T-helper 22 cell (primary cell): ENCODE measurements at places on chromosomes 13 and 19.
A peak's percentile ranks its signal among the peaks of the same experiment; 100 is the strongest.

DNA sequence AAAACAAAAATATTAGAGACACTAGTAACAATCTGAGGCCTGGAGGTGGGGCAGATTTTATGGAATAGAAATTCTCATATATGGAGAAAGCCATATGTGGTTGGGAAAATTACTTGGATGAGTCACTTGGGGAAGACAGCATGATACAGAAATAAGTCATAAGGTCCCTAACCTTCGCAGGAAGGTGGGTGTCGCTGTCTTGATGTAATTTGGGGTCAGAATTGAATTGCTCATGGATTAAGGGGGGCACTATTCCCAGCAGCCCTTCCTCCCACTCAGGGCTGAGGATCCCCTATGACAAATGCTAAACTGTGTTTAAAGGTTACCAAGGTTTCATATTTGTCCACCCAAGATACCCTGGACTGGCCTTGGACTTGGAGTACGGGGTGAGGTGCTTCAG is 5.0 kb downstream of the RDH8 start:
- DNase-seq, result no peak

GRCh38 chr13:49404703-49405020 is 39.2 kb downstream of the CAB39L start:
- DNase-seq, result no peak

GRCh38 chr19:44635581-44636438 is 7.9 kb upstream of the PVR start:
- no peak for DNase-seq

- no peak for DNase-seq
Measured at GRCh38 chr13:108212886-108213285, 2.5 kb downstream of the LIG4 start.

GRCh38 chr13:49241296-49241695 is 6.4 kb upstream of the CDADC1 start:
- DNase-seq, result no peak

DNA sequence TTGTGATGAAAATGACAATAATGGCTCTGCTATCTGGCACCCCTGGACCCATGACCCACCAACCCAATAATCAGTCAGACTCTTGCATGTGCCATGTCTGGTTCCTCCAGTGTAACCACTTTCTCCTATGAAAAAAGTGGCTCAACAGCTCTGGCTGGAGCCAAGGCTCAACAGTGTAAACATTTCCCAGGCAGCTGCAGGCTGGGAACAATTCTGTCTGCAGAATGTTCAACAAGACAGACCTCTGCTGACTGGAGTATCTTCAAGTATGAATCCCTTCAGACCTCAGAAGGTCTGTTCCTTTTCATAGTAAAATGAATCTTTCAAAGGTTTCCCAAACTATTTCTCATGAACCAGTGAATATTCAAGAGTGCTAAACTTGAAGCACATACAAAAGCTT is 410.1 kb upstream of the HTR2A start:
- no peak for DNase-seq

- DNase-seq, result peak; percentile 77
Measured at GRCh38 chr19:40662925-40663694, 27.3 kb downstream of the NUMBL start.

DNA sequence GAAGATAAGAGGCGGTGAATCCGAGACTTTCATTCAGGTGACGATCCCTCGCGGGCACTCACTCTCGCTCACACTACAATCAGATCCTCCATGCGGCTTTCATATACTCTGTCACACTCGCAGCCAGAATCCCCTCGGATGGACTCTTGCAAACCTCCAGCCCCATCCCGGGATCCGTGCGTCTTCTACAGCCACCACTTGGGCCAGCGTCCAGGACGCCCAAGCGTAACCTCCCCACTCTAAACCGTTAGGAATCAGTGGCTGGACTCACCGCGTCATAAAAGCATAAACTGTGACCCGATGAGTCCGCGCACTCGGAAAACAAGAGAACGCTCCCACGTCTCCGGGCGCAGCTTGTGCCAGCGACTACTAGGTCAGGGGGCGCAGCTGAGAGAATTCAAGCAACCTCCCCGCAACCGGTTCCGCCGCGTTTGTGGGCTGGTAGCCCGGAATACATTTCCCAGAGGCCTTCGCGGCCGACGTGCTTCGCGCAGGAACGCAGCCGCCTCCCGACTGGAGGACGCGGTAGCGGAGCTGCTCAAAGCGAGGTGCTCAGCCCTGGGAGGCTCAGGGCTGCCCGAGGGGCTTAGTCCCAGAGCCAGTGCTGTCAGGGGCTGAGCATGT is 27.6 kb downstream of the ZNF607 start:
- peak; percentile 56 for DNase-seq

DNA sequence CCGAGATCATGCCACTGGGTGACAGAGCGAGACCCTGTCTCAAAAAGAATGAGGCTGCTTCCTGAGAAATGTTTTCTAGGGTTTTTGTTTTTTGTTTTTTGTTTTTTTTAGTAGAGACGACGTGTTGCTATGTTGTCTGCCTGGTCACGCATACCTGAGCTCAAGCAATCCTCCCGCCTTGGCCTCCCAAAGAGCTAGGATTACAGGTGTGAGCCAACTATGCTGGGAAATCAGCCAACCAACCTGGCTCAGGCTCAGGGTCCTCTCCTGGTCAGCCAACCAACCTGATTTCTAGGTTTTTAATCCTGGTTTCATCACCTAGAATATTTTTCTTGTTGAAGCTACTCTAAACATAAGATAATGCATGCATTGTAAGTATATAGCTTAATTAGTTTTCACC is 7.8 kb downstream of the DHX34 start:
- DNase-seq, result no peak

GRCh38 chr13:57878291-57878690 is 246.7 kb downstream of the PCDH17 start:
- DNase-seq, result no peak

DNA sequence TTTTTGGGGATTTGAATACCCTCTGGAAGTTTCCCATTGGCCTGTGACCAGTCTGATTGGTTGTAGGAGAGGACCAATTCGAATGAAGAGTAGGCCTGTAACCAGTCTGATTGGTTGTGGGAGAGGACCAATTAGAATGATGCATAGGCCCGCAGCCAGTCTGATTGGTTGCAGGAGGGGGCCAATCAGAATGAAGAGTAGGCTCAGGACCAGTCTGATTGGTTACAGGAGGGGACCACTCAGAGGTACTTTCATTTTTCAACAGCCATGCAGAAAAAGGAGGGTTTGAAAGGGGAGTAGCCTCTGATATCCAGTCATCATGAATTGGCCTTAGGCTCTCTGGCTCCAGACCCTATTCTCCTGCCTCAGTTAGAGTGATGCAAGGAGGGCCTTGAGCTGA is 30.4 kb upstream of the SLC1A5 start:
- DNase-seq, result no peak

GRCh38 chr13:53821632-53822031 is 793.0 kb downstream of the OLFM4 start:
- DNase-seq, result no peak

DNA sequence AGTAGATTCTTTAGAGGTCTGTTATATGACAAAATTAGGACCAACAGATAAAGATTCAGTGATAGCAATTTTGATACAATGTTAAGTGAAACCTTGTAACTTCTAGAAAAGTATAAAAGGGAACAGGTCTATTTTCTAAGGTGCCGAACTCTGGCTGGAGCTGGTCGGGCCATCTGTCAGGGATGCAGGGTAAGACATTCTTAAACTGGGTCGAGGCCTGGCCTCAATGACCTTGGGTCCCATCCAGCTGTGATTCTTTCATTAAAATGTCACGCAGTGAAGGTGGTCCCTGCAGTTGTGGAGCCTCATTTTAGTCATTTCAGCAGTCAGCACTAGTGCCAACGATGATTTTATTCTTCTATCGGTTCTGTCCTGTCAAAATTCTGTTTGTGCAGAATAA is 271.9 kb upstream of the SPRY2 start:
- no peak for DNase-seq

DNA sequence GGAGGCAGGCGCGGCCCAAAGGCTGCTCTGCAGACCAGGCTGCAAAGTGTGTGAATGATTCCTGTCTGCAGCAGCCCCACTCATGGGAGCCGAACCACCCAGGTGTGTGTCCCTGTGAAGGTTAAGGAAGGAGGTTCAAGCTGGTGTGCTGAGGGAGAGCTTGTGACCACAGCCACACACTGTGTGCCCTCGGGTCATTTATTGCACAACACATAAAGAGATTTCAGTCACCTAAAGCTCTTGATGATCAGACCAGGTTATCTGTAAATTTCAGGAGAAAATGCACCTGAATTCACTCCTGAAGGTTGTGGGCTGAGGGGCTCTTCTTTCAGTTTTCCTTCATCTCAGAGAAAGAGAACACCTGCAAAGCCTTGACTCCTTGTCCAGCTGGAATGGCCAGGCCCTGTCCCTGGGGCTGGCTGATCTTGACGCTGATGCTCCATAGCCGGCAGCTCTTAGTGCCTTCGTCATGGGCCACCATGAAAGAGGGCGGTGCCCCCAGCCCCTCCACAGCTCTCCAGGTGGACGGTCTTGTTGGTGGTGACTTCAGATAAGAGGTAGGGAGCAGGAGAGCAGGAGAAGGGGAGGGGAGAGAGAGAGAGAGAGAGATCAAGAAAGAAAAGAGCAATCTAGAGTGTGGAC is 110.8 kb upstream of the C1QTNF9B start:
- no peak for DNase-seq

GRCh38 chr19:55676889-55677505 is 2.0 kb downstream of the EPN1 start:
- no peak for DNase-seq

- no peak for DNase-seq
Measured at GRCh38 chr19:35027851-35028599, 2.2 kb upstream of the SCN1B start.

DNA sequence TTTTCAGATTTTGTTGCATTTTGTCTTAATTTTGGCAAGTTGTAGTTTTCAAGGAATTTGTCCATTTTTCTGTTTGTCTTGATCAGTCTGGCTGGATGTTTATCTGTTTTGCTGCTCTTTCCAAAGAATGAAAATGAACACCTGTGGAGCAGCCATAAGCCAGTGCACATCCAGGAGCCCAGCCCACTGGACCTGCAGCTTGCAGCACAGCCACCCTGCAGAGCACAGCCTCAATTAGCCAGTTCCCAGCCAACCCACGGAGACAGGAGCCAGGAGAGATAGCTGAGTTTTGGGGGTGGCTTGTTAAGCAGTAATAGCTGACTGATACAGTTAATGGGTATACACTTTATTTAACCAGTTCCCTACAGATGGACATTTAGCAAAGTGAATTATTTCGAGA is 38.0 kb upstream of the URI1 start:
- no peak for DNase-seq

- no peak for DNase-seq
Measured at GRCh38 chr13:73521290-73521624, 462.5 kb downstream of the KLF5 start.

DNA sequence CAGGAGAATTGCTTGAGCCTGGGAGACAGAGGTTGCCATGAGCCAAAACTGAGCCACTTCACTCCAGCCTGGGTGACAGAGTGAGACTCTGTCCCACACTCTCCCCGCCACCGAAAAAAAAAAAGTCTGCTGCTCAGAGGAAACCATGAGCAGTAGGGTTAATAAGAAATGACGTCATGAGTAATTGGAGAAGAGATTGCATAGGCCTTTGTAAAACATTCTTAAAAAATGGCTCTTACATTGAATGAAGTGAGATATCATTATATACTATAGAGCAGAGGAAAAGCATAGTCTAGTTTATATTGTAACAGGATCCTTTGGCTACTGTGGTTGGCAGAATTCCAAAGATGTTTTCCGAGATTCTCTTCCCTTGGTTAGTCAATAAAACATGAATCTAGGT is 228.2 kb downstream of the PCDH20 start:
- DNase-seq, result no peak

DNA sequence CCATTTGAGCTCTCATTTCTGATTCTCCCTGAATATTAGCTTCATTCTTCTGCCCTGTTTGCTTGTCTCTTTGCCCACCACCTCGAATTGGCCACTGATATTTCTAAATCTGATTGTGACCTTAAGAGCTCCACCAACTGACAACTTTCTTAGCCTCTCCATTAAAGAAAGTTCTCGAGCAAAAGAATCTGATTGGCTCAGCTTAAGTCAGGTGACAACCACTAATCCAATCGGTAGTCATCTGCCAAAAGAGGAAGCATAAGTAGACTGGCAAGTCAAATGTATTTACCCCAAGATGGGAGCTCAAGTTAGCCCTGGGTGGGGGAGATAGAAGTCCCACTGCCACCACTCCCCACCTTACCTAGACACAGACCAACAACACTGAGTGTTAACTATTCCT is 41.5 kb downstream of the NOTCH3 start:
- no peak for DNase-seq

DNA sequence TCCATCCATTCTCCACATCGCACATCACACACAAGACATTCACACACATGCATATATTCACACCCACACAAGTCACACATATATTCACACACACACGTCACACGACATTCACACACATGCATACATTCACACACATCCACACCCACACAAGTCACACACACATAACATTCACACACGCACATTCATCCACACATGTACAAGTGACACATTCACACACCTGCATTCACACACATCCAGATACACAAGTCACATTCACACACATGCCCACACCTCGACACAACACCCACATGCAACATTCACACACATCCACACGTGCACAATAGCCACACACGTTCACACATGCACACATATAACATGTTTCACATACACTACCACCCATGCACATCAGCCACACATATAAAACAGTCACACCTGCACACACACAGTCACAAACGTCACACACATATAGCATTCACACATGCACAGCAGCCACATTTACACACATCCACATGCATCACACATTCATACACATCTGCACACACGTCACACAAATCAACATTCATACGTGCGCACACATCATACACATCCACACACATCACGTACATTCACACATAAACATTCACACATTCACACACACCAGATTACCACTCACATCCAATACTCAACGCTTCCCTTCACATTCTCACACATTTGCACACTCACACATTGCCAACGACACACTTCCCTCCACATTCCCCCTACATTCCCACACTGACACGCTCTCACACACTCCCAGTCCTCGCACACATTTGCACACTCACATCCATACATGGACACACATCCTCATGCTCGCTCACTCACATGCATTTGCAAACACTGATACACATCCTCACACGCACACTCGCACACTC is 41.0 kb downstream of the ANKRD10 start:
- DNase-seq, result no peak

- no peak for DNase-seq
Measured at GRCh38 chr13:77150651-77151050, 123.7 kb upstream of the FBXL3 start.
